ENCODE measurements at places on chromosomes 4 and X. TPM values are rescaled to one million over a fixed set of nuclear protein-coding genes. Genes with fewer than 3 reads are reported as not detected.

DNA sequence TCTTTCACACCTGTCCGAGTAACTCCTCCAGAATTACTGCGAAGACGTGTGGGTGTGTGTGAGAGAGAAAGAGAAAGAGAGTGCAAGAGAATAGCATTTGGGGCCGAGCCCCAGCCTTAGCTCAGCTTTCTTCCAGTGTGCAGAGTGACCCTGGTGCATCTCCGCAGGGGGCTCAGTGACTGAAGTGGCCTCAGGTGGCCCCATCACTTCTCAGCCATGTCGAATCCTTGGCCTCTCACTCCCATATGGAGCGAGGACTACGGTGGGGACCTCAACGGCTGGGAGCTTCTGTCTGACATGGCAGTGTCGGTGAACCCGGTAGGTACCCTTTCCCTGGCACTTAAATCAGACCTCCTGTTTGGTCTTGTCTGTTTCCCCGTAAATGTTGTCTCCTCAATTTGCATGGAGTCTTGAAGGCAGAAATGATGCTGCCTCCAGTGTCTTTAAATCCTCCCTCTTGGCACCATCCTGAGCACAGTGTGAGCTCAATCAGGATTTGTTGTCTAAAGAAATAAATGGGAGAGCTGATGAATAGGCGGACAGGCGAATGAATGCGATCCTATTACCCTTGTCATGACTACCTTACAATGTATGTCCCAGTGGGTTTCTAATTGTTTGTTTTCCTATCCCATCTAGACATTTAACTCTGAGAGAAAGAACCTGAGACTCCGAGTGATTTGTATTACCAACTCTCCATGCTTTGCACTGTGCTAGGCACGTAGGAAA, 305.9 kb downstream of the AFF2 start:
- no peak for DNase-seq

DNA sequence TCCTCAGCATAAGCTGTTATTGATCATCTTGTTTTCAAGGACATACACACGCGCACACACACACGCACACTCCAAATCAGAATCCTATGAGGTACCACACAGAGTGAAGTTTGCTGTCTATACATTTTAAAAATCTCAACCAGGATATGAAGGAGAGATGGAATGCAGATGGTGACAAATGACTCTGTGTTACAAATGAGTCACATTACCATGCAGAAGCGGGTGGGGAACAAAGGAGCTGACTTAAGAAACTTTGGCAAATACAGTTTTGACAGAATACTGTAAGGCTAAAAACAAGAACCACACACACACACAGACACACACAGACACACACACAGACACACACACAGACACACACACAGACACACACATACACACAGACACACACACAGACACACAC, 81.7 kb downstream of the RELL1 start:
- no peak for DNase-seq

DNA sequence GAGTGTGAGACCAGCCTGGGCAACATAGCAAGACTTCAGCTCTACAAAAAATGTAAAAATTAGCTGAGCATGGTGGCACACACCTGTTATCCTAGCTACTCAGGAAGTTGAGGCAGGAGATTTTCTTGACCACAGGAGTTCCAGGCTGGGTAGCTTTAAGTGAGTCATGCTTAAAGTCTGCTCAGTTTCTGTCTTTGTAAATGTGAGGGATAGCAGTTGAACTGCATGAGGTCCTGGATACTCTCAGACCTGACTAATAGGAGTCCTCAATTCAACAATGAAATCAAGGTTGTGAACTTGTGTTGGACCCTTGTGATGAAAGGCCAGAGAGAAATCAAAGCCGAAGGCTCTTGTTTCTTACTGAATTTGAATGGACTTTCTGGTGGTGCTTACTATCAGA, 45.2 kb downstream of the STARD8 start:
- DNase-seq, result no peak

DNA sequence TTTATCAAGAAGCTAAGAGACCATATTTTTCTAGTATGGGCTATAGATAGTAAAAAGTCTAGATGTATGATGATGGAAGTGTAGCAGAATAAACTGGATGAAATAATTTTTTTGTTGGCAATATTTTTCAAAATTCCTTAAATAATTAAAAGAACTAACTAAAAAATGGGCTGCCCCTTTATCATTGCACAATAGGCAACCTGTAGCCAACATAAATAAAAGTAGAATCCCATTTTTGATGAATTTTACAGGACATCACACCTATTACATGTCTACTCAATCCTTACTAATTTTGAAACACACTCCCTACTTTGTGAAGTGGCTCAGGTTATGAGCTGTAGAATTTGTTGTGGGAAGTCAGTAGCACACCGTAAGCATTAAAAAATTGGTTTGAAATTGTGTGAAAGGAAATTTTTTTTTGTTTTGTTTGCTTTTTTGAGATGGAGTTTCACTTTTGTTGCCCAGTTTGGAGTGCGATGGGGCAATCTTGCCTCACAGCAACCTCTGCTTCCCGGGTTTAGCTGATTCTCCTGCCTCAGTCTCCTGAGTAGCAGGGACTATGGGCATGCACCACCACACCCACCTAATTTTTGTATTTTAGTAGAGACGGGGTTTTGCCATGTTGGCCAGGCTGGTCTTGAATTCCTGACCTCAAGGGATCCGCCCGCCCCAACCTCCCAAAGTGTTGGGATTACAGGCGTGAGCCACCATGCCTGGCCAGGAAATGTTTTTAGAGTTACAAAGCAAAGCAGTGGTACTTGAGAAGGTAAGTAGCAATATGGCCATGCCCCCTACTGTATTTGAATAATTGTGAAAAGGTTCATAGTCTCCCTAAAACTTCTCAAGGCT, 8.9 kb upstream of the RUFY3 start:
- DNase-seq, result no peak

DNA sequence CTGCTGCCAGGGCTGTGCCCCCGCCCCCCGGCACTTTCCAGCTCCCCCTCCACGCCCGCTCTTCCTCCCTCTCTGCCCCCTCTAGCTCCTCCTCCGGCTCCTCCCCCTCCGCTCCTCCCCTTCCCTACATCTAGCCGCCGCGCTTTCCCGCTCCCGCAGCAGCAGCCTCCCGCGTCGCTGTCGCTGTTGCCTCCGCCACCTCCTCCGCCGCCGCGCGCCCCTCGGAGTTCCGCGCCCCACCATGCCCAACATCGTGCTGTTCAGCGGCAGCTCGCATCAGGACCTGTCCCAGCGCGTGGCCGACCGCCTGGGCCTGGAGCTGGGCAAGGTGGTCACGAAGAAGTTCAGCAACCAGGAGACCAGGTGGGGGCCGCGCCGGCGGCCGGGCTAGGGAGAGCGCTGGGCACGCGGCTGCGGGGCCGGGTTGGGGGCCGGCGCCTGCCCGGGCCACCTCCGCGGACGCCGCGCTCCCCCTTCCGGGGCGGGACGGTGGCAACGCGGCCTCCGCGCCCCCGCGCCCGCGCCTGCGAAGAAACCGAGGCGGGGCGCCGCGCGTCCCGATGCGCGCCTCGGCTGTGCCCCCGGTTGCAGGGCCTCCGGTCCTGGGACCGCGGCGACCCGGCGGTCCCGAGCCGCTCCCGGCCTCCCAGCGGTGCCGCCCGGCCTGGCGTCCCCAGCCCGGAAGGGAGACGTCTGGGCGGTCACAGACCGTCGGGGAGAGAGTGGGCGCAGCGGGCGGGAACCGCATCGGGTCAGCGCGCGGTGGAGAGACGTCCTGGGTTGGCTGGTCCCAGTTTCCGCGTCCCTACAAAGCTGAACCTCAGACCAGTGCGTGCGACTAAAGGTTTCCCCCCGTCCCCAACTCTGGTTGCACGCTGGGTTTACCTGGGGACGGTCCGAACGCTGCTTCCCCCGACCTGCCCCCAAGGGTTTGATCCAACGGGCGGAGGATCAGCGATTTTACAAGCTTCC, at the start of gene PRPS2:
Gene PRPS2, plus strand, starts transcription at position 156 of the 972 bp plus-strand sequence. Its CDS starts 86 bp downstream, at position 242.
- peak; percentile 53 for DNase-seq

GRCh38 chr4:75254745-75255144, 259.5 kb downstream of the RCHY1 start:
- DNase-seq, result no peak

DNA sequence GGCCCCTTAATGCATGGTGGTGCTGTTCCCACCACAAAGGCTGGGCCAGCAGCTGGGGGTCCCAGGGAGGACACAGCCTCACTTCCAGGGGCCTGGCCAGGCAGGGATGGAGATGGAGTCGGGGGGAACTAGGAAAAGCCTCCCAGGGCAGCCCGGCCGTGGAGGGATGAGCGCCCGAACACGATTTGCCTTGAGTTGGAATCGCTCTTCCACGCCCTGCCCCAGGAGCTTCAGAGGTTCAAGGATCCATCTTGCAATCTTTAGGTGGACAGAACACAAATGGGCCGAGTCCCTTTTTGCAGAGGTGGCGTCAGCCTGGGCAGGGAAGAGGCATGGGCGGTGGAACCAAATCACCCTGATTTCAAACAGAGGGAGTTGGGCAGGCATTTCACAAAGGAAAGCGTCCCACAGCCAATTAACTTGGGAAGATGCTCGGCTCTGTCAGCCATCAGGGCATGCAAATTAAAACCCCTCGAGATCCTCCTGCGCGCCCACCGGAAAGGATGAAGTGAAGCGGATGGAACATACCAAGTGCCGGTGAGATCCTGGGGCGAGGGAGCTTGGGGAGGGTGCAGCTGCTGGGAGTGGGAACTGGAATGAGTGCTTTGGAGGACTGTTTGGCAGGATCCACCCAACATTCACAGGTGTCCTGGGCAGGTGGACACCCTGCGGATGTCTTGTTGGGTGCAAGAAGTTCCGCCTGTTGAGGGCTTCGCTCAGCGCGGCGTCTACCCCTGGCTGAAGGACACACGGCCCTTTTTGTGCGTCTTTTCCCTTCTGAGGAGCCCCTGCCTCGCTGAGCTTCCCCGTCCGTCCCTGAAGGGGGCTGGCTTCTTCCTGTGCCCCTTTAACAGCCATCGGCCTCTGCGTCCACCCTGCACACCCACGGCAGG, 75.7 kb downstream of the HTRA3 start:
- no peak for DNase-seq

- DNase-seq, result no peak
Observed at GRCh38 chr4:98293104-98293887, 32.1 kb downstream of the RAP1GDS1 start.

GRCh38 chr4:145703850-145704497, 24.0 kb downstream of the C4orf51 start:
- peak; percentile 50 for DNase-seq

STOX2 gene
- total RNA-seq, result 12.4 TPM

DCAF12L2 gene
- total RNA-seq, result 0.09 TPM

DNA sequence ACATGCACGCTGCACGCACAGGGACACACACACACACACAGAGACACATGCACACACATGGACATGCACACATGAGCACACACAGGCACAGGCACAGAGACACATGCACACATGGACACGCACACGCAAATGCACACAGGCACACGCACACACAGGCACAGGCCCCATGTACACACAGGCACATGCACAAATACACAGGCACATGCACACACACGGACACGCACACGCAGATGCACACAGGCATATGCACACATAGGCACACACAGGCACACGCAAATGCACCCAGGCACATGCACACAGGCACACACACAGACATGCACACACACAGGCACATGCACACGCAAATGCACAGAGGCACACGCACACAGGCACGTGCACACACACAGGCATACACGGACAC, 30.3 kb upstream of the HTRA3 start:
- DNase-seq, result no peak

DNA sequence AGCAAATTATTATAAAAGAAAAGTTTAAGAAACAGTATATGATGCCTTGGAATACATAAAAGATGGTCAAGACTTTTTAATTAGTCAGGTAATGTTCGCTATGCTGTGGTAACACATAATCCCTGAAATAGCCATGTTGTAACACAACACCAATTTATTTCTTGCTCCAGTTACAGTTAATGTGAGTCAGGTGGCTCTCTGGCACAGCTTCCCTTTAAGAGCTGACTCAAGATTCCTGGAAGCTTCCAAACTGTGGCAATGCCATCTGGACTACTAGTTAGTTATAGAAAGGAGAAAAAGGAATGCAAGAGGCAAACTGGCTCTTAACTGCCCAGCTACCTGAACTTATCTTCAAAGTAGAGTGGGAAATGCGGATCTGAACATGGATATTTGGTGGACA, 210.5 kb downstream of the CHM start:
- DNase-seq, result no peak

SRPX2 gene
- 25.9 TPM for total RNA-seq

DNA sequence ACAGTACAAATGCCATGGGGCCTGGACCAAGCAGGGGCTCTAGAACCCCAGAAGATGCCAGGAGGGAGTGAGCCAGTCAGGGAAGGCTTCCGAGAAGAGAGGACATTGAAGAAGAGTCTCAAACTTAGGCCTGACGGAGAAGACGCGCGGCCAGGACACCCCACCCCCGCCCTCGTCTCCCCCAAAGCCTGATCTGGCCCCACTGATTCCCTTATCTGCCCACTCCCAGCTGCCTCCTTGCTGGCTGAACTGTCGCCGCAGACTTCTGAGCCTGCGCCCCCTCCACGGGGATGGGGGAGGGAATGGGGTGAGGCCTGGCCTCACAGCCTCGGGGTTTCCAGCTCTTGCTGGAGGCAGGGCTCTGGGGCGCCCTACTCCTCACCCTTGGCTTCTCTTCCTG, 3.6 kb upstream of the GATA1 start:
- DNase-seq, result no peak

SRPX gene
- 43.6 TPM for total RNA-seq

DNA sequence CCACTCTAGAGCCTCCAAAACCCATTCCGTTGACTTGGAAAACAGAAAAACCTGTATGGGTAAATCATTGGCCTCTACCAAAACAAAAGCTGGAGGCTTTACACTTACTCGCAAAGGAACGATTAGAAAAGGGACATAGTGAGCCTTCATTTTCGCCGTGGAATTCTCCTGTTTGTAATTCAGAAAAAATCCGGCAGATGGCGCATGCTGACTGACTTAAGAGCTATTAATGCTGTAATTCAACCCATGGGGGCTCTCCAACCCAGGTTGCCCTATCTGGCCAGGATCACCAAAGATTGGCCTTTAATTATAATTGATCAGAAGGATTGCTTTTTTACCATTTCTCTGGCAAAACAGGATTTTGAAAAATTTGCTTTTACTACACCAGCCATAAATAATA, 60.8 kb downstream of the ZNF732 start:
- DNase-seq, result peak; percentile 3

CT45A3 gene
- not detected for total RNA-seq

GRCh38 chrX:1485033-1485432, 32.3 kb upstream of the ASMTL start:
- no peak for DNase-seq

- DNase-seq, result no peak
Observed at GRCh38 chr4:105460306-105460705, 13.6 kb downstream of the PPA2 start.

- no peak for DNase-seq
Observed at GRCh38 chr4:183960046-183960420, 54.9 kb downstream of the STOX2 start.

POLN gene
- 3.3 TPM for total RNA-seq

GRCh38 chr4:8879574-8879973, 7.9 kb upstream of the HMX1 start:
- no peak for DNase-seq

DNA sequence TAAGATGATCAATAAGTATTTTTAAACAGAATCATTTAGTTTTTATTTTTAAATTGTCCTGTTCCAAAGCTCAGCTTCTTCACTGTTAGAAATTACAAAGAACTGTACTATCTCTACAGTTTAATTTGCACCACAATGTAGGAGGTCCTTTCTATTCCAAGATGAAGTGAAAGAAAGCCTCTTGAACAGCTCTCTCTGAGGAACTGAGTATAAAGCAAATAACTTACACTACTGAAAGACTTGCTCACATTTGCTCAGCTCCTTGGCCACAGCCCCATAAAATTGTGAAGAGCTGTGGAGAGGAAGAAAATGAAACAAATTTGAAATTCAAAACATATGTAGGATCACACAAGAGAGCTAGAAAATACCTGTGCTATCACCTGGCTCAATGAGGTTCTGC, 68.6 kb downstream of the ENPEP start:
- DNase-seq, result no peak

BEND2 gene
- not detected for total RNA-seq

GRCh38 chrX:118062817-118063615, 53.6 kb downstream of the KLHL13 start:
- no peak for DNase-seq

Data from left lung (tissue), 14 donors.